Stimulated activated CD4-positive, alpha-beta T cell treated with anti-CD3 and anti-CD28 coated beads, Interleukin-2, amount 100 ng/mL, for 24 hours (primary cell): ENCODE measurements at places on chromosomes 1 and 21.

GRCh38 chr1:6014130-6014999 lies 22.1 kb upstream of the NPHP4 start:
- no peak for DNase-seq

DNA sequence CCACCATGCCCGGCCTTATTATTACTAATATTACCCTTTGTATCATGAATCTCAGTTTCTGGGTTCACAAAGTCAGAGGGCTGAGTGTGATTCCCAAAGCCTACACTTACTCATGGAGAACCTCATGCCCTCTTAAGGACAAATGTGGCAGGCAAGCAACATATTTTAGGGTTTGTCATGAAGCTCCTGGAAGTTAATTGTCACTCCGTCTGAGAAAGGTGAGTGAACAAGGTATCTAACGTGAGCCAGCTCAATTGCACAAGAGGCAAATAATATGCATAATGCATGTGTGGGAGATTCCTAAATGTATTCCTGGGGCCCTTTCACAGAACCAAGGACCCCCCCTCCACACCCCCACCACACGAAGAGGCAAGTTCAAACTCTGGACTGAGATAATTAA lies 10.1 kb upstream of the TIAM1 start:
- no peak for DNase-seq

- DNase-seq = no peak
Measured at GRCh38 chr1:55057270-55057955, 18.1 kb downstream of the PCSK9 start.

- DNase-seq = no peak
Measured at GRCh38 chr1:13817906-13818305, 117.9 kb downstream of the PRDM2 start.

- no peak for DNase-seq
Measured at GRCh38 chr21:26489781-26490180, 83.3 kb downstream of the CYYR1 start.

- no peak for DNase-seq
Measured at GRCh38 chr1:29974316-29974724, 738.0 kb downstream of the PTPRU start.

GRCh38 chr1:93680420-93681100 lies 1.1 kb downstream of the BCAR3 start:
- DNase-seq = peak; percentile 69

DNA sequence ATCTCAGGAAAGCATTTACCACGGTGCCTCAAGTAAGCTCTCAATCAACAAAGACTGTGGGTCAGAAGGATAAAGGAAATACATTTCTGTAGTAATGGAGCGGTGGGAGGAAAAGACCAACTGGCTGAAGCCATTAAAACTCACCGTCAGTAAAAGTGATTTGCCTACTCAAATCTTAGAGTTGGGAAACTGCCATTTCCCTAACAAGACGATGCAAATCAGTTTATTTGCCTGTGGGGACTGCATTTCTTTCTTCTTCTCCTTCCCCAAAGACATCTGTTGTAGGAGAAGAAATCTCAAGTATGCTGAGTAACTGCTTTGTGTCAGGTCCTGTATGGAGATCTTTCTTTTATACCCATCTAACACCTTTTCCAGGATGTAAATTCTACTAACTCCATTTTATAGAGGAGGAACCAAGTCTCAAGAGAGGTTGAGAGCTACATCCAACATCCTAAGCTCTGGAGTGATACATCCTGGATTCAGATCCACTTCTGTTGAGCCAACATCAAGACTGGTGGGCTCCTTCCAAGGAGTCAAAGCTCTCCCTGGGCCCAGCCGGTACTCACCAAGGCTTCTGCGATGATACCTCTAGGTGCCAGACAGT lies 219.3 kb upstream of the FGGY start:
- DNase-seq = no peak

- no peak for DNase-seq
Measured at GRCh38 chr1:199727682-199728081, 299.8 kb upstream of the NR5A2 start.

- DNase-seq = peak; percentile 6
Measured at GRCh38 chr1:59150577-59151386, 146.1 kb upstream of the FGGY start.

DNA sequence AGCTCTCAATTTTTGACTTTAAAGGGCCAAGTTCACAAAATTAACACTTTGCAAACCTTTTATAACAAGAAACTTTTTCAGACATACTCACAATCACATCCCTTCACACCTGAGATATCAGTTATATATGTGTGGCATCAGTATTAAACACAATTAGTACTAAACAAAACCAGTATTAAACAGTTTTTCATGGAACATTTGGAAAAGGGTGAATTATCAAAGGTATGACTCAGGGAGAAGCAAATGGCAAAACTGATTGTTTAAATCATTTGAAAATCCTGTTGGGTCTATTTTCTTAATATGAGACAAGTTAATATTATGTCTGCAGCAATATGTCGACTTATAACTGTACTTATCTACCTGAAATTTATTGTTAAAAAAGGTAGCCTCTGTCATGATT lies 587.3 kb downstream of the NEGR1 start:
- no peak for DNase-seq

GRCh38 chr1:211469938-211470529 lies 21.9 kb downstream of the RD3 start:
- DNase-seq = peak; percentile 57

DNA sequence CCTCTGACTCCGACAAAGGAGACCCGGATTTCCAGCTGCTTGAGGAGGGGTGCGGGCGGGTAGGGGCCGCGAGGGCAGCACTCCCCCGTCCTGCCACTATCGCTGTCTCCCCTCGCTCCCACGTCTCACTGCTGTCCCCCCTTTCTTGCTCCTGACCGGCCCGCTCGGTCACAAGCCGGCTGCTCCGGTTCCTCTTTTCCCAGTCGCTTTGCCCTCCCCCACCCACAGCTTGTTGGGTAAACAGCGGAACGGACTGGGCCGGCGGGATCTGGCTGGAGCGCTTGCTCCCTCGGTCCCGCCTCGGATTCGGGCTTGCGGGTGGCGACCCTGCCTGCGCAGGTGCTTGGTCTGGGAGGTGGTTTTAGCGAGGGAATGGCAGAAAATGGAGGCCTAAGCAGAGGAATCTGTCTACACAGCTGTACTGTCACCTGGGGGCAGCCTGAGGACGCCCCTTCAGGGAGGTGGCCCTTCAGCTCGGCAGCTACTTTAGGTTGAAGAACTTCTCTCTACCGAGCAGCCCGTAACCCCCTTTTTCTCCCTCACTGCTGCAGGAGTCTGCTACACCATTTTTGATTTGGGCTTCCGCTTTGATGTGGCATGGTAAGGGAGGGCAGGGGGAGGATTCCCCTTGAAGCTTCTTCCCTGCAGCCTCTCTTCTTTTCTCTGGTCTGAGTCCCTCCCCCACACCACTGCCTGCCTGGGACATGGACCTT lies 645 bp downstream of the ATP6V0B start:
- peak; percentile 25 for DNase-seq

- DNase-seq = no peak
Measured at GRCh38 chr1:192914696-192915095, 105.9 kb downstream of the RGS2 start.

GRCh38 chr1:28443550-28443949 lies 62.3 kb upstream of the RCC1 start:
- no peak for DNase-seq

DNA sequence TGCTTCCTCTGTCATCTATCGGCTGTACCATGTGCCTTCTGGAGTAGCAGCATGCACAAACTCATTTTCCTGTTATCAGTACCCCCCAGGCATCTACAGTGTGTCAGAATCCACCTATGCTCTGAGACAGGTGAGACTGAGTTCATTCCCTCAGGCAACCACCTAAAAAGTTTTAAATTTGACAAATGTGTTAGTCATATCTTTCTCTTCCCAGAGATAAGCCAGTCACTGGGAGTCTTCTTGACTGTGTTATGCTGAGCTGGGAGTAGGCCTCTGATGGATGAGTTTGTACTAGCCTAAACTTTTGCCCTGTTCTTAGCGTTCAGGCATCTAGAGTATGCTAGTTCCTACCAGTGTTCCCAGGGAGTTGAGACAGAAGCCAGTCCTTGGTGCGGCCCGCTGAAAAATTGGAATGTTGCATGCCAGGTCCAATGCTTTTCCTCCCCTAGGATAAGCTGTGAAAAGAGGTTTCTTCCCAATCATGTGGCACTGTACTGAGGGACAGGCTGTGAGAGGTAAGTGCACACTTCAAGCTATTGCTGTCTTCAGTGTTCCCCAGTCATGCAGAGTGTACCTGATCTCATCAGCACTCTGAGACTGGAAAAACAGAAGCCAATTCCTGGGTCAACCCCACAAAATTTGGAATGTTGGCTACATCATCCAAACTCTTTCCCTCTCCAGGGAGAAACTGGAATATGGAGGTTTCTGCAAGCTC lies 1202.3 kb downstream of the NCAM2 start:
- DNase-seq = no peak

DNA sequence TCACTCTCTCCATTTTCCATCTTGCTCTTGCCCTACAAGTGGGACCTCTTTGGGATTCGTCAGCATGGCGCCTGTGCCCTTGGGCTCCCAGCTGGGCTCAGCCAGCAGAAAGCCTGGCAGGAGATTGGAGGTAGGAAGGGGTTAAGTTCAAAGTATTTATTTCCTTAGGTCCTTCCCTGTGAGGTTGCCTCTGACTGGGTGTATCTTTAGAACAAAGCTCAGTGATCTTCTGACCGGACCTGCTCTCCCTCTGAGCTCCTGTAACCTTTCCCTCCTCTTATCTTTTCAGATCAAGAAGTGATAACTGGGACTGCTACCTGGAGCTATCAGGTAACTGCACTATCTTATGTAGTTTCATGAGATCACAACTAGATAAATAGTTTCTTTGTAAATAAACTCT lies 75.8 kb upstream of the ABCD3 start:
- no peak for DNase-seq
